ENCODE measurements at places on chromosomes 12 and 14. TPM values are rescaled to one million over a fixed set of nuclear protein-coding genes. Genes with fewer than 3 reads are reported as not detected.

GRCh38 chr12:30795410-30796312, 40.9 kb upstream of the CAPRIN2 start:
- DNase-seq = peak; percentile 94

- DNase-seq = no peak
Observed at GRCh38 chr14:89214221-89214965, 202.6 kb downstream of the FOXN3 start.

The TDRD9 gene
- not detected for total RNA-seq

DNA sequence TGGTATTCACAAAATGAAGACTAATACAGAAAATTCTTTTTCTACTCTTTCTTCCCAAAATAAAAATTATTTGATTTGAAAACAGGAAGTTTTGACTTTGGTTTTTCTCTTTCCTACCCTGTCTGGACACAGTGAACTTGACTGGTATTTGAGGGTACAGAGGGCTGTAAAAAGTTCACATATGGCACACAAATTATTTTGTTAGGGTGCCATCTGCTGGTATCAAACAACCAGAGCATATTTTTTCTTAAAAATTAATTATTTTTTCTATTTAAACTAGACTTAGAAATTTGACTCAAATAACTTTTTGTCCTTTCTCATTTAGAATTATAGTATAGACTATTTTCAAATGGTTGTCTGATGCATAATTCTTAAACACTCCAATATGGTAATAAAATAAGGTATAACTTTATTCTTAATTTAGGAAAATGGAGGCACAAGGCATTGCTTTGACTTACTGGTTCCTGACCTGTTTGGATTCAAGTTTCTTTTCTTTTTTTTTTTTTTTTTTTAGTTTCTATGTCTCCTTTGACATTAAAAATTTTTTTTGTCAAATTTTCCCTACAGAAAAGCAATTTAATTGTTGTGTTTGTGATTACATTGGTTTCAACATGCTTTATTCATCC, 390.6 kb downstream of the PRKD1 start:
- DNase-seq = peak; percentile 10

GRCh38 chr12:113912760-113913329, 53.3 kb downstream of the RBM19 start:
- peak; percentile 68 for DNase-seq

DNA sequence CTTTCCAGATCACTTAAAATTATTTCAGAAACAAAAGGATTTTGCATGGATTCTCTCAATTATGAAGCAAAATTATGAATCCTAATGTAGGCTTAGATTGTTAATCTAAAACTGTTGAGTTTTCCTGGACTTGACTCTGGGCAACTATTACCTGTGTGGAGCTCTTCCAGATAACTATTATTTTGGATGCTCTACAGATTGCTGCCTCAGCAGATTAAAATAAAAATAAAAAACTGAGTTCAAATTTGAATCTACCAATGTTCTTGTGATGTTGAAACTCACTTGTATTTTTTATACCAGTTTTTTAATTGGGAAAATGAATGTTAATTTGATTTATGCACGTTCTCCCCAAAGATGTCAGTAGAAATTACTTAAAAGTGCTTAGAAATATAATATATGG, 120.5 kb upstream of the NAV3 start:
- no peak for DNase-seq

GRCh38 chr14:60563113-60563512, 54.2 kb downstream of the SIX6 start:
- DNase-seq = no peak

DNA sequence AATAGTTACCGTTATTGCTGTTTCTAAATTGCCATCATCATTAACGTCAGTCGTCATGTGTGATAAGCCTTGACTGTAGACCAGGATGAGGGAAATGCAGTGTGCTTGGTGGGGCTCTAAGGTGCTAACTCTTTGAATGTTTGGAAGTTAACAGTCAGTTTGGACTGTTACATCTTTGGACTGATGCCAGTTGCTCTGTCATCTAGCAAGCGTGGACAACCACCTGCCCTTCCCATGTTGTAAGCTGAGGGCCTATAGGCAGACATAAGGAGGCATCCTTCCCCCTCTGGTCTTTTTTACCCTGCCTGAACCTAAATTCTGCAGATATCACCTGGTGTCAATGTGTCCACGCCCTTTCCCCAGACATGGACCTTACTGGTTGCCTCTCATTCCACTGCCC, 94.4 kb downstream of the PPP2R5C start:
- DNase-seq = no peak

- DNase-seq = no peak
Observed at GRCh38 chr12:79527473-79527872, 163.3 kb downstream of the PAWR start.

The GABARAPL1 gene
- total RNA-seq = 19.5 TPM

GRCh38 chr12:19284658-19285057, 154.6 kb upstream of the AEBP2 start:
- DNase-seq = no peak

GRCh38 chr12:40733871-40734270, 41.6 kb downstream of the CNTN1 start:
- DNase-seq = no peak

DNA sequence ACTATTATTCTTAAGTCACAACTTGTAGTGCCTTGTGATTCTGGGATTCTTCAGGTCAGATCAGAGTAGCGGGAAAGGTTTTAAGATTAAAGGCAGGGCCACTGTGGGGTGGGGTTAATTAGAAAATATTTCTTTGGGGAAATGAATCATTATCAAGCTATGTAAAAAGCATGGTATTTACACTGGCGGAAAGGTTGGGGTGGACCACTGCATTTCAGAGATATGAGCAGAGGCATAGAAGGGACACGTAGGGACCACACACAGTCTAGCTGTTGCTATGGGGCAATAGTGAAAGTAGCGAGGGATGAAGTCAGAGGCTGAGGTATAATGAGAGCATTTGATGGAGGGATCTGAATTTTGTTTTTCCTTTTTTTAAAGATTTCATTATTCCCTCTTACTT, 31.7 kb upstream of the KCNH3 start:
- peak; percentile 89 for DNase-seq

The ACVRL1 gene
- 1.7 TPM for total RNA-seq

The SLC10A1 gene
- not detected for total RNA-seq

The TAS2R8 gene
- not detected for total RNA-seq

GRCh38 chr12:57813971-57814772, 4.4 kb downstream of the AVIL start:
- DNase-seq = no peak

DNA sequence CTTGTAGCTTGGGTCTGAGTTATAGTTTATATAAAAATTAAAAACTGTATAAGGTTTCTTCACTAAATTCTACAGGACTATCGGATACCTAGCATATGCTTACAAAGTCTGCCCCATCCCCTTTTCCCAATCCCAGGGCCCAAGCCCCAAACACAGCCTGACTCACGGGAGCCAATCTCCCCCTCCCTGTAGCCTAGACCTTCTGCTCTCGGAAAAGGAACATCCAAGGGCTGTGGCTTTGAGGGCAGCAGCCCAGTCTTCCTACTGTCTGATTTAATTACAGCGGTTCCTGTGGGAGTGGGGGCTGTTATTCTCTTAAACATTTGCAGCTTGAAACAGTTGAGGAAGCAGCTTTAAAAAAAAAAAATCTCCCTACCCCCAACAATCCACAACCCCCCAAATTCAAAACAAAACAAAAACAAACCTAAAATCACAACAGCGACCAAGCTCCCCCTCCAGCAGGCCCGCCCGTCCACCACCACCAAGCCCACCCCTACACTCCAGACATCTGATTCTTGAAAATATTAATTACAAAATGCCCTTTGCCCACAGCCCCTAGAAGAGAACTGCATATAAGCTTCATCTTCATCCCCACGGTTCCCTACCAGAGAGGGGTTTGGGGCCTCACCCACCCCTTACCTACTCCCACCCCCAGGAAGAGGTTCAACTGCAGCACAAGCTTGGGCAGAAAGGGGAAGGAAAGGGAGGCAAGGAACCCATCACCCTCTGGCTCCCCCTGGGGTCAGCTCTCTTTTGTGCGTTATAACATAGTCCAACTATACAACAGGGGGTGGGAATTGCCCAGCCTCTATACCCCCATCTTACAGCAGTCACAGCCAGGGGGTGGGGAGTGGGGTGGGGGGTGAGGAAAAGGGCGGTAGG, 1.1 kb upstream of the PRKAG1 start:
- peak; percentile 48 for DNase-seq

DNA sequence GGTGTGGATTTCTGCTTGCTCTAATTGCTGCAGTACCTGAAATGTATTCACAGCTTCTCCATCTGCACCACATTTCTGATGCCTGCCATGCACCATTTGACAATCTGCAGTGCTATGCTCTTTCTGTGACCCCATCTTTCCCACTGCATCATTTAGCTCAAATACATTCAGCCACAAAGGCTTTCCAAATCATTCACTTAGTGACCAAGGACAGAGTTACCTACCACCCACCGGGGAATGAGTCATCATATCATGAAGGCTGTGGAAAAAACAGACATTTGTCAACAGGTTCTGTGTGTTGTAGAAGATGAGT, 465.5 kb upstream of the ATP2B1 start:
- no peak for DNase-seq

GRCh38 chr14:32656601-32657000, 282.1 kb upstream of the NPAS3 start:
- no peak for DNase-seq

GRCh38 chr14:102913341-102914211, 8.9 kb upstream of the AMN start:
- no peak for DNase-seq

DNA sequence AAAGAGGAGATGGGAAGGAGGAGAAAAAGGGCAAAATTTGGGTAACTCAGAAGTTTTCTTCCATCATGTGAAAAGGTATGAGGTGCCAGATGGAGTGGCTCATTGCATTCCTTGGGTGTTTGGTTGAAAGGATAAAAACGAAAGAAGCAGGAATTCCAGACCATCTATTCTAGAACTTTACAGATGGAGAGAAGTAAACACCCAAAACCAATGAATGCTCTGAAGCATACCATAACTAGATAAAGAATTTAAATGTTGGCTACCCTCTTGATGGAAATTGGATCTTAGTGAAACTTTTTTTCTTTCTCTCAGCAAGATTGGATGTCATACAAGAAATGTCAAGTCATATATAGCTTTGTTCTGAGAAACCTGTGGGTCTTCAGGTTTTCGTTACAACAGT, 175.6 kb upstream of the FAR2 start:
- DNase-seq = no peak

DNA sequence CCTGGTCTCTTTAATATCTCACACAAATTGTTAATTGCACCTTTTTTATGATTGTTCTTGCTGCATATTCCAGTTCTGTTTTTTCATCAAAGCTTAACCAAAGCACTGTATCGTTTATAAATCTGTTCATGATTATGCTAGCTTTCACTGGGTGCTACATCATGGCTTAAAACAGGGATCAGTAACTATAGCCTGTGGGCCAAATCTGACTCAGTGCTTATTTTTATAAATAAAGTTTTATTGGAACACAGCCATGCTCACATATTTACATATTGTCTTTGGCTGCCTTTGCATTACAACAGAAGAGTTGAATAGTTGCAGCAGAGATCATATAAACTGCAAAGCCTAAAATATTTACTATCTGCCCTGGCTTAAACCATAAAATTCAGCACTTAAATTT, 183.4 kb upstream of the NRXN3 start:
- DNase-seq = no peak

The TCL1A gene
- 12.2 TPM for total RNA-seq

The SSTR1 gene
- total RNA-seq = not detected

The PTPN11 gene
- total RNA-seq = 108 TPM

DNA sequence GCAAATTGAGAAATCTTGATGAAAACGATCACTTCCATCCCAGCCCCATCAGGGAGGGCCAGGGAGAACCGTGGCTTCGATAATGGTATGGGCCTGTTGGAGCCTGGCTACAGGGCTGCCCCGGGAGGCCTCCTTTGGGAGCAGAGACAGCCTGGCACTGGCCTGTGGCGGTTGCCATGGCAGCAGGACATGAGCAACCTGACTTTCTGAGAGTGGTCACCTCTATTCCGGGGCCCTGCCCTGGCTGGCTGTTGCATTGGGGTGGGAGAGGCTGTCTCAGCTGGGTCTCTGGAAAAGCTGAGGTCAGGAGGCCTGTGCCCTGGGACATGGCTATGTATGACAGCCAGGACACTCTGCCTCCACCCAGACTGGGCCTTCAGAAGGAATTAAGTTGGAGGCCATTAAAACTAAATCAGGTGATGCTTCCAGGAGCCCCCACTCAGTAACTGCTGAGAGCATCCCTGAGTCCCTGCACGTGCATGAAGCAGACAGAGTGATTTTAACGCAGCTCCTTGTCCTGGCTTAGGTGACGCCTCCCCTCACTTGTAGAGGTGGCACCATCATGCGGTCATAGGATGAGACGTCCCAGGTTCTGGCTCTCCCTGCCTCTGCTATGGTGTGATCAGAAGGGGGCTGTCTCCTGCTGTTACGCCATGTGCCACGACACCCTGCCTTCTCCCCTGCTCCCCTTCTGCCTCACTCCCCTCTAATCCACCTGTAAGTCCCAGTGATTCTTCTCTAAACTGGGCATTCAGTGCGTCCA, 126.3 kb downstream of the SLC25A47 start:
- DNase-seq = no peak

DNA sequence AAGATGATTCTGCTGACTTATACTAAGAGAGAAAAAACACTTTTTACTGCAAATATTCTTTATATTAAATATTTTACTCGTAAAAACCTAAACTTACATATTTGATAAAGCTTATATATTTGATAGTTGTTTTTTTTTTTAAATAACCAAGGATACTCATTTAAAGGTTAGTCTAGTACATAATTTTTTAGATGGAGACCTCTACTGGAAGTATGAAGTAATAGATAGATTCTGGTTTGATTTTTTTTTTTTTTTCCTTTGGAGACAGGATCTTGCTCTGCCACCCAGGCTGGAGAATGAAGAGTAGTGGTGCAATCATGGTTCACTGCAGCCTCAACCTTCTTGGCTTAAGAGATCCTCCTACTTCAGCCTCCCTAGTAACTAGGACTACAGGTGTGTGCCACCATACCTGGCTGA, 16.4 kb downstream of the ARID2 start:
- no peak for DNase-seq

DNA sequence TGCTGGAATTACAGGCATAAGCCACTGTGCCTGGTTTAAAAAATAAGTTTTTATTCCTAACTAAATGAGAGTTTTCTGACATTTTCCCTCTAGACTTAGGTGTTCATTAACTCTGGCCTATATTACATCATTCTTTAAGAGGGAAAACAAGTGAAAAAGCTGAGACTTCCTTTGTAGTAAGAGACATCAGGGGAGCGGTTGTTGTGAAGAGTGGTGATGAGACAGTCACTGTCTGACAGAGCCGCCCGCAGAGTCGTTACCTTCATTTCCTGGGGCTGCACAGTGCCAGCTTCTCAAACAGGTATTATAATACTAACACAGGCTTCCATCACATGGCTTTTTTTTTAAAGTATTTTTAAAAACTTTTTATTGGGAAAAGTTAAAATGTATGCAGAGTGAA, 19.7 kb upstream of the TDRD9 start:
- DNase-seq = no peak

DNA sequence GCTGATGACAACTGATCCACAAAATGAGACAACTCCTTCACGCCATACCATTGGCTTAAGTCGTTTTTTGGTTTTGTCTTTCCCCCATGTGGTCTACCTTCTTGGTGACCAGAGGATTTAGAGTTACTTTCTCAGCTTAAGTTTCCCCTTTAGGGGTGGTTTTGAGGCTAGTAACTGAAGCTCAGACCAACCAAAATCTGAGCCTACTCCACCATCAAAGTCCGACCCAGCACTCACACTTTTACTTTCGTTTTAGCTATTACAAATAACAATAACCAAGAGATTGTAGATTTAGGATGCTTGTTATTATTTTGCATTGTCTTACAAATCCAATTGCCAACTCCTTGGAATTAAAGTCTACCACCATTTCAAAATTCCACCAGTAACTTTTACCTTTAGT, 130.6 kb upstream of the MDM1 start:
- DNase-seq = peak; percentile 25

- DNase-seq = no peak
Observed at GRCh38 chr12:18872770-18873169, 134.9 kb downstream of the CAPZA3 start.
